Muscle of leg (tissue), 16 donors: ENCODE measurements at places on chromosomes 4 and X. TPM values are rescaled to one million over a fixed set of nuclear protein-coding genes. Genes with fewer than 3 reads are reported as not detected.

Gene ANKRD50
- polyA plus RNA-seq, result 68.7 TPM

Gene EPGN
- polyA plus RNA-seq, result not detected

Gene QRFPR
- 2.3 TPM for polyA plus RNA-seq

Gene REST
- polyA plus RNA-seq, result 24.2 TPM

Gene PDE6B
- polyA plus RNA-seq, result 20.0 TPM

Gene EFHC2
- 0.14 TPM for polyA plus RNA-seq

Gene IQCM
- polyA plus RNA-seq, result not detected
